ENCODE measurements at places on chromosomes 6 and 20. TPM values are rescaled to one million over a fixed set of nuclear protein-coding genes. Genes with fewer than 3 reads are reported as not detected.

Gene KCNK15
- polyA plus RNA-seq, result 0.21 TPM

DNA sequence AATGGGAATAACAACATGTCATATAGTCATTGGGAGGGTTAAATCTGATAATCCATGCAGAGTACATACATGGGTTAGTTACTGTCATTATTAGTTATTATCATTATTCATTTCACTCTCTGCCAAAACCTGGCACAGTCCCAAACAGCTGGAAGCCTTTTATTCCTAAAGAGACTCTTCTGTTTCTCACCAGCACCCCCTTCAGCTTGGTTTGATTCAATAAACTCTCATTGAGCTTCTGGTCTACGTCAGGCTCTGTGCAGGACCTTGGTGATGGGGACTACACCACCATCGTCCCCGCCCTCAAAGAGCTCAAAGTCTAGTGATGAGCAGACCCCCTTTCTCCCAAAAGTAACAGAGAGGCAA is 2.3 kb downstream of the KCNK15 start:
- DNase-seq, result no peak

DNA sequence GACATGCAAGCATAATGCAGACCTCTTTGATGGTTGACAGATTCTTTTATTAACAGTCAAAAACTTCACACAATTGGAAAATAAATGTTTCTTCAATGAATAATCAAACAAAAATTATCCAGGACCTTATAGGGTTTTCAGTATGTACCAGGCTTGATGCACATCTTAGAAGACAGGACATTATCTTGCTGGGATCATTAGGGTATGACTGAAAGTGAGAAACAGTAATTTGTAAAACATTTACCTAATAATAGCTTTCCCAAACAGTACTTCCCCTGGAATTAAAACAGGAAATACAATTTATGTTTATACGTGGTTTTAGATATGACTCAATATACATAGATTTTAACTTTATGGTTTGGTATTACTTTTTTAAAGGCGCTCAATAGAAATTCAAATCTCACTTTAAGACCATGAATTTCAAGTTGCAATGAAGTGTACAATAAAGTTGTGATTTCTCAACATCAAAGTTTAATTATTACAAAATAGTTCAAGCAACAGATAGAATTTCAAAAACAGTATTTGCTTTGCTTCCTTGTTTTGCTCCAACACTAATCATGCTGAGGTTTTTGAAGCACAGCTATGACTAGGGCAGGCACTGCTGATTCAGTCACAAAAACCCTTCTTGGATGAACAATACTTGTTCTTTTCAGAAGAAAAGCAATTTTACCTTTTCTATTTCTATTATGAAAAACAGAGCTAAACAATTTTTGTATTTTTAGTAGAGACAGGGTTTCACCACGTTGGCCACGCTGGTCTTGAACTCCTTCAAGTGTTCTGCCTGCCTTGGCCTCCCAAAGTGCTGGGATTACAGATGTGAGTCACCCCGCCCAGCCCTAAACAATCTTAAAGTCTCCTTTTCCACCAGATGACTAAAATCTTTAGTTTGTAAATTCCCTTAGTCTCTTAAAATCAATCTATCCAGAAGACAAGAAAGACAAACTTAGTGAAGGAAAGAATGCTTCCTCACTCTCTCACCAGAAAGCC is 13.7 kb downstream of the SOD2 start:
- DNase-seq, result no peak

DNA sequence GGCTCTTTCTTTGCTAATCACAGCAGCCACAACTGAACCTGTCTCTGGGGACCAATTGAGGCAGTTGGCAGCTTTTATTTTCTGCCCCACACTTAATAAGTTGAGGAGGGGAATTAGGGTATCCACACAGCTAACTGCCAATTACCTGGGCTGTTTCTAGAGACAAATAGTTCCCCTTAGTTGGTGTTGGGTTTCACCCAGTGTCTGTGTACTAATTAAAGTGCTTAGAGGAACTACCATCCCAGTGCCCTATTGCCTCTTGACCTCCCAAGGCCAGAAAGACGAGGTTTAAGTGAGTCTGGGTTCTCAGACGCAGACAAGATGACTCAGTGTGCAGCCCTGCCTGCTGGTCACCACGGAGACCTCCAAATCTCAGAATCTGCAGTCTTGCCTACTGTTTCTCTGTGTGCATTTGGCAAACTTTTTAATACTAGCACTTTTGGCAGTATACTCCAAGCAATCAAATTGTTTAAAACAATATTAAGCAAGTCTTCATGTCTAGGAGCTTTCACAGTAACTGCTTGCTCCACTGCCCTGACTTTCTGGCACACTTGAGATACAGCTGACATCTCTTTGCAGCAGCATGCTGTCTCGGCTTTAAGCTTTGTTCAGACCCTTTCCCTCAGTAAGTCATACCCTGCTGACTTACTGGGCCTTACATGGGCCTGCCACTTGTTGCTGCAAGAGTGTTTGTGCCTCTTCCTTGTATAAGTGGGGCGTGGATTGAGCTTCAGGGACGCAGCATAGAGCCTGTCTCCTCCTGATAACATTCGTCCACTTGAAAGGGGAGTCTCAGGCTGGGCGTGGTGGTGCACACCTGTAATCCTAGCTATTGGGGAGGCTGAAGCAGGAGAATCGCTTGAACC is 31.9 kb downstream of the STK35 start:
- DNase-seq, result no peak

Gene CRYBG1
- 26.5 TPM for polyA plus RNA-seq

DNA sequence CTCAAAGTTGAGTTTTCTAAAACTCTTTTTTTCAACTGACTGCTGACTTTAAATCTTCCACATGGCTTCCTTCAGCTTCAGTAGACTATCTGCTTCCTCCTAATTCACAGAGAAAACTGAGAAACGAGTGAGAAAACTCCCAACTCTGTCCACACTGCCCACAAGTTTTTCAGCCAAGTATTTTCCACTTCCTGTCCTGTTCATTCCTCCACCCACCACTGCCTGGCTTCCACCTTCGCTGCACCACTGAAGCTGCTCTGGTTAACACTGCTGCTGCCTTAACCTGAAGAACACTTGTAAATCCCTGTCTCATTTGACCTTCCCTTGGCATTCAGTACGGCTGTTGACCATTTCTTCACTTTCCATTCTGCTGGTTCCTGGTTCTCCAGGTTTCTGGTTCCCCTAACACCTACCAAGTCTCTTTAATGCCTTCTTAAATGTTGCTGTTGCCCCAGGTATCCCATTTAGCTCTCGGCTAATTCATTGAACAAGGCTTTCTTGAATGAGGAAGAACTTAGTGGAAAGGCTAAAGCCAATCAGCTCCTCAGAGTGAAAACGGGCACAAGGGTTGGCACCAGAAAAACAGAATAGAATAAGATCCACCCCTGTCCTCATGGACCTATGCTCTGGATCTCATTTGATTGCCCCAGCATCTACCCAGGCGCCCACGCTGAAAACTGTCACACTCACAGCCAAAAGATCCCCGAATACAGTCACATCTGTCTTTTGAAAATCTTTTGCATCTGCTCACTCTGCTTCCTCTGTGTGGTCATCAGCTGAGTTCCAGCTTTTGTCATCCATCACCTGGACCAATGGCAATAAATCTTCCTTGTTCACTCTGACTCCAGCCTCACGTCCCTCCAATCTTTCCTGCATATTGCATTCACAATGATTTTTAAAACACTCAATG is 104.4 kb upstream of the TAB2 start:
- no peak for DNase-seq

GRCh38 chr20:64146301-64146935 is 17.8 kb upstream of the MYT1 start:
- DNase-seq, result no peak

DNA sequence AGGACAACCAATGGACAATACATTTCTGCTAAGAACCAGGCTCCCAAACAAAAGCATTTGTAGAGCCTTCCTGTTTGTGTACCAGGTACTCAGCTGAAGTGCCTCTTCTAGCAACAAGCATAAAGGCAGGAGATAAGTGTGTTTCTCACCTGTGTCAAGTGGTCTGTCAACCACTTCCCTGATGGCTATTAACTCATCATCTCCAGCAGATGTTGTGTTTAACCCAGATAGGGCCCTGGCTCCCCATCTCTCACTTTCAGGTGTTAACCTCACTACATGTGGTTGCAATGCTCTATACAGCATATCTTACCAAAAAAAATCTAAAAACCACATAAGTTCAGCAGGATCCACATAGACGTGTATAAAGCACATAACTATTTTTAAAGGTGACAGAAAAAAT is 9.6 kb upstream of the IL17A start:
- no peak for DNase-seq

Gene TINAG
- 23.7 TPM for polyA plus RNA-seq

Gene ISM1
- 0.81 TPM for polyA plus RNA-seq

DNA sequence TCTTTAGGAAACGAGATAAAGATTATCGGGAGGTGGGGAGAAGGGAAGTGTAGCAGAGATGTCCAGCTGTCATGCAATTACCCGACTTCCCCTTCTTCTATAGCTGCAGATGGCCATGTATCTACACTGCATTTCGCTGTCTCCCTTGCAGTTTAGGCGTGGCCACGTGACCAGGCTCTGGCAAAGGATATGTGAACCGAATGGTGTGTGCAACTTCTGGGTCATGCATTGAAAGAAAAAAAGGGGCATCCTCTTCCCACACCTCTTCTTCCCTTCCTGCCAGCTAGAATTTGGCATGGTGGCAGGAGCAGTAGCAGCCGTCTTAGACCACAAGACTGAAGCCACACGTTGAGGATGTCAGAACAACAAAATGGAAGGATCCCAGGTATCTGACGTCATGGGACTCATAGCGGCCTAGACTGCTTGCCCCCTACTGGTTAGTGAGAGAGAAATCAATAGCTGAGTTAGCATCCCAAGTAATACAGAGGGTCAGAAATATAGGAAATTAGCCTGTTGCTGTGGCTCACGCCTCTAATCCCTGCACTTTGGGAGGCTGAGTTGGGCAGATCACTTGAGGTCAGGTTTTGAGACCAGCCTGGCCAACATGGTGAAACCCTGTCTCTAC is 32.8 kb downstream of the TCF15 start:
- DNase-seq, result no peak

DNA sequence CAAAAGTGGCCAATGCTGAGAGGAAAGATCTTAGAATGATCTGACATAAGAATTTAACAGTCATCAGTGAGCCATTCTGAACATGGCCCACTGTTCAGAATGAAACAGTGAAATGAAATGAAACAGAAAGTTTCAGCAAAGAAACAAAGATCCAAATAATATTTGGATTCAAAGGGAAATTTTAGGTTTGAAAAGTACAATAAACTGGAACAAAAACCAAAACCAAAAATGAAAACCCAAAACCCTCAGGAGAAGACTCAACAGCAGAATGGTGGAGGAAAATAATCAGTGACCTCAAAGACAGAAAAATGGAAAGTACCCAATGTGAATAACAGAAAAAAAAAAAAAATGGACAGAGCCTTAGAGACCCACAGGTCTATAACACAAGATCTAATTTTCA is 66.1 kb upstream of the EMILIN3 start:
- DNase-seq, result no peak

GRCh38 chr20:16749573-16749972 is 1.4 kb downstream of the OTOR start:
- no peak for DNase-seq

Gene DEFB124
- polyA plus RNA-seq, result 0.21 TPM

- DNase-seq, result no peak
Observed at GRCh38 chr20:62892348-62893304, 31.0 kb upstream of the TCFL5 start.

- no peak for DNase-seq
Observed at GRCh38 chr20:3796477-3797225, 541 bp downstream of the CDC25B start.

DNA sequence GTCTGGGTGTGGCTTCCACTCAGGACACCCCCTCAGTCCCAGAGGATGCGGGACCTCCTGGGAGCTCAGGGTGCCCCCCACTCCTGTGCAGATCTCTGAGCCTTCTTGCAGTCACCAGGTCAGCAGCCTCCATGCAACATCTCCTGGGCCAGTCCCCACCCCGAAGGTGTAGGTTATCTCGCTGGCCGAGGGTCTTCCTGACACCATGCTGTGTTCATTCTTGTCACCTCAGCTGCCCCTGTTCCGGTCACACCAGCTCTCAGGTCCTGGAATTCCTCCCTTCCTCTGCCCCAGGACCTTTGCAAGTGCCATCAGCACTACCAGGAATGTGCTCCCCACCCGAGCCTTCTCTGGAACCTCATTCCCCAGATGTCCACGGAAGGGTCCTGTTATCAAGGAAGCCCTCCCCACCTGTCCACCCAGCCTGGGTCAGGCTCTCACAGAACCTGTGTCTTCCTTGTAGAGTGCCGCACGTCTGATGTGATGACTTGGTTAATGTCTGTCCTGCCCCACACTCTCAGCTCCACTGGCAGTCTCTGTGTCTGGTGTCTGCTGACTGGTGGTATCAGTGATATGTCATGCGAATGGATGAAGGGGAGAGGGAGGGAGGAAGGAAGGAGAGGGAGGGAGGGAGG is 329.6 kb downstream of the TAF4 start:
- no peak for DNase-seq

DNA sequence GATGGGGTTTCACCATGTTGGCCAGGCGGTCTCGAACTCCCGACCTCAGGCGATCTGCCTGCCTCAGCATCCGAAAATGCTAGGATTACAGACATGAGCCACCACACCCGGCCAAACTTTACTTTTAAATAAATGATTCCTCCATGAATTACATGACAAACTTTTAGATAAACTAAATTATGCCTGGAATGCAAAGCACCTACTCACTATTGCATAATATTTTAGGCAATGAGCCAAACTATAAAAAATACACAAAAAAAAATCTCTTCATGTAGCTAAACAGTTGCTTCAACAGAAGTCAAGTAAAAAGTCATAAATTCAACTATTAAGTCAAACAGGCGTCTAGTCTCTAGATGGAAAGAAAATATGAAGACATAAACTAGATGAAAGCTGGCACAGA is 56.5 kb downstream of the PTPRK start:
- no peak for DNase-seq

Gene TMEM151B
- polyA plus RNA-seq, result 3.2 TPM

Gene TXNDC5
- 96.3 TPM for polyA plus RNA-seq

Gene RRAGD
- polyA plus RNA-seq, result 60.9 TPM

Gene CRISP2
- polyA plus RNA-seq, result 0.34 TPM

DNA sequence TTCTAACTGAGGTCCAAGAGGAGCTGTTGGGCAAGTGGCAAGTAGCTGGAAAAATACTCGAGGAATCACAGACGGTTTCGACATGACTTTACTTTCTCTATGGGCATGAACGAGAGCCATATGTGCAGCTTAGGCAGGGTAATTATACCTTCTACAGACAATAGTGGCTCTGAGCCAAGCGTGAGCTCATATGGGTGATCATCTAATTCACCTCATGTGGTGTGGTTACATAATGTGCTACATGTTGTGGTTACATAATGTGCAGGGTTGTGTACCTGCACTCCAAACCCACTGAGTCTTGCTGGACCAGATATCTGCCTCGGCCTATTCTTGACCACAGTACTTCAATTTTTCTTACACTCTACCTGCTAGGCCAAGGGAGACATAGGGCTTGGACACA is 771.7 kb upstream of the EYS start:
- DNase-seq, result no peak

GRCh38 chr6:12595161-12595811 is 121.3 kb upstream of the PHACTR1 start:
- peak; percentile 46 for DNase-seq

GRCh38 chr6:138087593-138088325 is 19.5 kb downstream of the PERP start:
- DNase-seq, result peak; percentile 51
